Fibroblast of skin of scalp (primary cell): ENCODE measurements at places on chromosomes 5 and 9.

DNA sequence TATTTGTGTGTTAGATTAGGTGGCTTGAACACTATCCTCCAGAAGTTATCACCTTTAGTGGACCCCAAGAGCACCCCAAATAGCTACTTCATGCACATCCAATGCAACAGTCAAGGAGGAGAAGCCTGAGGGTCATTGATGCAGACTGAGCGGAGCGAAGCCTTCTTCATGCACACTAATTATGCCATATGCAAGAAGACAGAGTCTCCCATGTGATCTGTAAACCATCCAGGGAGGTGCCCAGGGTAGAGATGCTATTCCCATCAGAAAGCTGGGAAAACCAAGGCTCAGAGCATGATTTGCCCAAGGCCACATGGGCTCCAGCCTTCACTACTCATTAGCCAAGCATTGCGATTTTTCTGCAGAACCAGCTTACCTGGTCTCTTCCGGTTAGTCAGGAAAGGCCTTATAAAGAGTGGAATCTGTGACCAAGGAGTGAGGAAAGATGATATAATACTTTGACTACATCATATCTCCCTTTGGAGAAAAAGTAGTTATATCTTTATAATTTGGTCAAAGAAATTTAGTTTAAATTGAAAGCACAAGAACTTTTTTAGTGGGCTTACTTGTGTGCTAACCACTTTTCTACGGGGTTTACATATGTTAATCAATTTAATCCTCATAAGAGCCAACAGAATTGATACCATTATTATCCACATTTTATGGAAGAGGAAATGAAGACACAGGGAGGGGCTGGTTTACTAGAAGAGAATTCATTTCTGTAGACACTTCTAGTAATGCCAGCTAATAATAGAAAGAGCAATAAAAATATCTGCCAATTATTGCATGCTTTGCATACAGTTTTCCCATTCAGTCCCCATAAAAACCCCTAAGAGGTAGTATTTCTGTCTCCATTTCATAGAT lies 220.0 kb downstream of the ESM1 start:
- DNase-seq = no peak

- DNase-seq = no peak
Observed at GRCh38 chr5:103098993-103099392, 20.9 kb downstream of the GIN1 start.

DNA sequence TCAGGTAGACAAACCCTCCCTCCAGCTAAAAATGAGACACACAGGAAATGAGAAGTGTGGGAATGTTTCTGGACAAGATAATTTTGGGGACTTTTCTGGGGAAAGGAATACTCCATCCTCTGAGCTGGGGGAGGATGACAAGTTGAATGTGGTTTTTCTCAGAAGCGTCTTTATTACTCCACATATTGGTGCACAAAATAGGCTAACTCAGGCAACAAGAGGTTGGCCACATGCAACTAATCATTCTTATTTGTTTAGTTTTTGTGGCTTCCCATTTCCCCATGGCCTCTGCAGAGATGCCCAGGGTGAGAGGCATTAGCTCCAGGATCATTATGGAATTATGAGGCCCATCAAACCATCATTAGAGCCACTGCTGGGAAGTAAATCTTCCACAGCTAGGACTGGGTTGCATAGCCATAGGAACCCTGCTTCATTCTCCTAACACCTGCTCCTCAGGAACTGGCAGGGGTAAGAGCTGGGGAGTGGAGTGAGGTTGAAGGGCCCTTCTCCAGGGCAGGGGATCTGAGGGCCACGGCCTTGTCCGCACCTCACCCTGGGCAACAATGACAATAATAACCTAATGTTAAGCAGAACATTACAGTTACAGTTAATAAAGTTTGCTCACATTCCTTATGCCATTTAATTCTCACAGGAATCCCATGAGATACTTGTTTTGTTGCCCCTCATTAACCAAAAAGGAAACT lies 9.3 kb upstream of the SIL1 start:
- DNase-seq = no peak

DNA sequence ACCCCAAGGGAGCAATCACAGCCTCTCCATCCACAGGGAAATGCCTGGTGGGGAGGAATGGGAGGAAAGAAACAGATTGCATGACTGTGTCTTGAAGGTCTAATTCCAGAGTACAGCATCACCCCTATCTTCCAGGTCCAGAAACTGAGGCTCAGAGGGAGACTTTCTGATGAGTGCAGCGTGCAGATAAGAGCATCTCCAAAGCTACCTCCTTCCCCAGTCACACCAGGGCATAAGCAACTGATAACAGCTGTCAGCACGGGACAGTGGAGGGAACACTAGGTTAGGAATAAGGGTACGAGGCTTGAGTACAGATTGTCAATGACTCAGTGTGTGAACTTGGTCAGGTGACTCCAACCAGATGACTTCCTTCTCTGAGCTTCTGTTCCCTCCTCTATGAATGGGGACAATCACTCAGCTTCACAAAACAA lies 126.9 kb downstream of the KCNIP1 start:
- DNase-seq = no peak

DNA sequence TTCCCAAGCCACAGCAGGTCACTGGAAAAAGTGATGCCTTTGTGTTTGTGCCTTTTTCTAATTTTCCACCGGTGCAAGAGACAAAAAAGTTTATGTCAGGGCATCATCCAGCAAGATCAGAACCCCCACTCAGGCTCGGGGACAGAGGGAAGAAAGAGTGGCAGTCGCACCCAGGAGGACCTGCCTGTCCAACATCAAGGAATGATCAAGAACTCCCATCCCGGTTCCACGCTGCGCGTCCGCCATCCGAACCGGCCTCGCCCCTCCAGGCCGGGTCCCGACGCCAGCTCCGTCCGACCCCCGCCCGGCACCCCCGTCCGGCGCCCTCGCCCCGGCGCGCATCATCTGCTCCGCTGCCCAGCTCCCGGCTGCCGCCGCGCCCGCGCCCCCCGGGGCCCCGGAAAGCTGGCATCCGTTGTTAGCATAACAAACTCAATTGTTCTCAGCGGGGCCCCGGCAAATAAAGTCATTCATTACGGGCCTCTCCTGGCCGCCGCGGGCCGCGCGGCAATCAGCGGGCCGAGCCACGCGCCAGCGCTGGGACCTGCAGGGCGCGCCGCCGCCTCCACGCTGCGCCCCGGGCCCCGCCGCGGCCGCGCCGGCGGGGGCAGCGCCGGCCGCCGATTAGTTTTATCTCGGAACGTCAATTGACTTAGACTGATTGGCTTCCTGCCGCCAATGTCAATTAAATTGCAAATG lies 48.1 kb downstream of the PAX5 start:
- DNase-seq = no peak
